Mesenteric fat pad (tissue), 1 donor: ENCODE measurements at places on chromosomes 12 and 14. TPM values are rescaled to one million over a fixed set of nuclear protein-coding genes. Genes with fewer than 3 reads are reported as not detected.

GRCh38 chr12:88940854-88941253, 360.6 kb upstream of the KITLG start:
- no peak for DNase-seq

DNA sequence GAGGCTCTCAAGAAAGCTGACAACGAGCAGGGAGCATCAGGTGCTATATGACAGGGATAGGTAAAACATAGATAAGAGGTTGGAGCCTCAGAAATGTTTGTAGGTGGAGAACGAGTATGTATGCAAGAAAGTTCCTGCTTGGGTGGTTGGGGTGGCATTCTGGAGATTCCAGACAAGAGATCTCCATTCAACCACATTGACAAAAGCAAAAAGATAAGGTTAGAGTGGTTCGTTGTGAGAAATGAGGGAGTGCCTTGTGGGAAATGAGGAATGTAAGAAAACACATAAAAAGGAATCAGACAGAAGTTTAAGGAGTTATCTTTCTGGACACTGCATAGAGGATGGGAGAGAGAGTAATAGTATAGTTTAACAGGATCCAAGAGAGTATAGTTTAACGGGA, 290.3 kb downstream of the DPF3 start:
- DNase-seq, result no peak

DNA sequence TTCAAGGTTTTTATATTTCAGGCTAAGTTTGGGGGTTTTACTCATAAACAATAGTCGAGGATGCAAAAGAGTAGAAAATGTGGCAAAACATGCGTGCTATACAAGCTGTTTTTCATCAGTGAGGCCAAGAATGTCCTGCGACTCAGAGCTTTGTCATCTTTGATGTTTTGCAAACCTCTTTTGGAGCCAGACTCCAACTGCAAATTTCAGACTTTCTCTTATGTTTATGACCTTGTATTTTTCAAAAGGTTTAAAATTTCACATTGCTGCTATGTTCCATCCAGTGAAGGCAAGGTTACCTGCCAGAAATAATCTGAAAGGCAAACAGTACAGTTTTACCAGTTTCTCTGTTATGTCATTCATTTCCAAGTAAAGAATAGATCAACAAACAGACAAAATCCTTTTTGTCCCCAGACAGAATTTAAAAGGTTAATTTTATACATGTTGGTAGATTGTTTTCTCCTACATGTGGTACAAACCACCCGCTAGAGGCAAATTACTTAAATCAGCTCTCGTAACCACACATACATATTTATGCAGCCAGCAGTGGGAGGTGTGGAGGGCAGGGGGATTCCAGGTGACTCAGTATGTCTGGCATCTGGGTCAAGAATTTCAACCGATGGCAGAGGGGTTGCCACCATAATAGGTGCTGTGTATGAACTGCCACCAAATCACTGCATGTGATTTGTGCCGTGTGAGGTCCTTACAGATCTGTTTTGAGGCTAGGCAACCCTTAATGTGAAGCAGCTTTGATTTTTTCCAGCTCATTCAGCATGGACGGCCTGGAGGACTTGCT, 119.8 kb upstream of the CPM start:
- no peak for DNase-seq

- DNase-seq, result peak; percentile 88
Measured at GRCh38 chr14:100538351-100539002, 48.7 kb downstream of the BEGAIN start.

- DNase-seq, result no peak
Measured at GRCh38 chr14:20516921-20517320, 11.6 kb downstream of the RNASE10 start.

DNA sequence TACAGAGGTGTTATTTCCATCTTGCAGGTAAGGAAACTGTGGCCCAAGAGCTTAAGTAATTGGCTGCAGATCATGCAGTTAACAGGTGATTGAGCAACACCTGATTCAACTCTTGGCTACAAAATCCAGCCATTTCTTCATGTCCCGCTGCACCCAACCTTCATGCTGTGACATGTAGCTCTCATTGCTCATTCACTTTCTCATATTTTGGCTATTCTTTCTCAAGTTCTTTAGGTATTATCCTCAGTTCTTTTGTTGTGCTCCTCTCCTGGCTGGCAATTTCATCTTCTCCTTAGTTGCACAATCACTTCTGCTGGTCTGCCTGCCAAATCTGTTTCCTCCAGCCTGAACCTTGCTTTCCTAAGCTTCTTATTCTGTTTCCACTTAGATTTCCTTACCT, 300.8 kb downstream of the SSPN start:
- no peak for DNase-seq

- no peak for DNase-seq
Measured at GRCh38 chr12:55935738-55936151, 4.8 kb downstream of the DGKA start.

- no peak for DNase-seq
Measured at GRCh38 chr12:14211947-14212387, 153.5 kb upstream of the ATF7IP start.

- DNase-seq, result no peak
Measured at GRCh38 chr12:93698307-93699092, 21.3 kb downstream of the CRADD start.

GRCh38 chr14:68815298-68816182, 22.7 kb upstream of the ZFP36L1 start:
- DNase-seq, result no peak

OGFOD2 gene
- 8.6 TPM for total RNA-seq

PTPRO gene
- 5.2 TPM for total RNA-seq

KIF5A gene
- total RNA-seq, result not detected

FITM1 gene
- total RNA-seq, result 0.58 TPM

FGF23 gene
- not detected for total RNA-seq
